ENCODE measurements at places on chromosomes 3 and 15.

DNA sequence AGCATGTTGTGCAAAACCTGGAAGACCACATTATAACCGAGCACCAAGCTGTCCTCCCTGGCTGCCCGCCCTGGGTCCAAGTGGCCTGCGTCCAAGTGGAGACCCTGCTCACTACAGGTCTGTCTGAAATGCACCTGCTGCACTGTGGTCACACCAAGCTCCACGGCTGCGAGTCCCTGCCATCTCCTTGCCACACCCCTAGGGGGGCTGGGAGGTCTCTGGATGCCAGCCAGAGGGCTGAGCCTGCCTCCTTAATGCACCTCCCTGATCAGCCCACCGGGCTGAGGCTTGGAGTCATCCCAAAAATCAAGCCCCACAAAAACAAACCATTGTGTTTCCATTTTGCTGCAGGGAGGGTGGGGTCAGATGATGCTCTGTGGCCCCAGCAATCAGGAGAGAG is 187.1 kb downstream of the MEGF11 start:
- DNase-seq, result no peak

DNA sequence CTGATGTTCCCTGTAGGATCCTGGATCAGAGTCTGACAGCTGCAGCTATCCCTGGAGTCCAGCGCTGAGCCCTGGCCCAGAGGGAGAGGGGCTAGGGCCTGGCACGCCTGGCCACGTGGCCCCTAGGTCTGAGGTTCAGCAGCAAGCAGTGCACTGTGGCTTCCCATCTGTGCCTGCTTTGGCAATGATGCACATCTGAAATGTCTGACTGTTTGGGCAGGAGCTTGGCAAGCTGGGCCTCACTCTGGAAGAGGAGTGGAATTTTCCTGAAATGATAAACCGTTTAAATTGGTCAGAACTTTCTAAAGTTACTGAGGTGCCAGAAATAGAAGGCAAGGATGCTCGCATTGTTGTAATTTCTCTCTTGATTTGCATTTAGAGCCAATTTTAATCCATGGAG is 48.8 kb upstream of the MRPS22 start:
- DNase-seq, result no peak

- no peak for DNase-seq
Measured at GRCh38 chr3:174466471-174467054, 392.6 kb upstream of the NAALADL2 start.

DNA sequence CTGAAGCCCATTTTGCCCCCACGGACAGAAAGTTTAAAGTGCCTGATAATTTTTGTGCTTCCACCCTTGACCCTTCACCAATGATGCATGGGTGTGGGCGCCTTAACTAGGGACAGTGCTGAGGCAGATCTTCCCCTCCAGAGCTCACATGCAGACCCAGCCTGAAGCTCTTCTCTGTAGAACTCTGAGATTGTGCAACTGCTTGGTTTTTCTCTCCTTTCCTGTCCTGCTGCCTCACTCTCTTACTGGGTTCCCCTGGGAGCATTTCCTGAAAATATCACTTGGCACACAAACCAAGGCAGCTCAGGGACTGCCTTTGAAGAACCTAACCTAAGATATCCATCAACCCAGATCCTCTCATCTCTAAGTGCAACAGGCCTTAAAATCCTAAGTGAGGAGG is 220.3 kb upstream of the STT3B start:
- no peak for DNase-seq

- DNase-seq, result no peak
Measured at GRCh38 chr15:85865070-85865684, 70.5 kb upstream of the KLHL25 start.

DNA sequence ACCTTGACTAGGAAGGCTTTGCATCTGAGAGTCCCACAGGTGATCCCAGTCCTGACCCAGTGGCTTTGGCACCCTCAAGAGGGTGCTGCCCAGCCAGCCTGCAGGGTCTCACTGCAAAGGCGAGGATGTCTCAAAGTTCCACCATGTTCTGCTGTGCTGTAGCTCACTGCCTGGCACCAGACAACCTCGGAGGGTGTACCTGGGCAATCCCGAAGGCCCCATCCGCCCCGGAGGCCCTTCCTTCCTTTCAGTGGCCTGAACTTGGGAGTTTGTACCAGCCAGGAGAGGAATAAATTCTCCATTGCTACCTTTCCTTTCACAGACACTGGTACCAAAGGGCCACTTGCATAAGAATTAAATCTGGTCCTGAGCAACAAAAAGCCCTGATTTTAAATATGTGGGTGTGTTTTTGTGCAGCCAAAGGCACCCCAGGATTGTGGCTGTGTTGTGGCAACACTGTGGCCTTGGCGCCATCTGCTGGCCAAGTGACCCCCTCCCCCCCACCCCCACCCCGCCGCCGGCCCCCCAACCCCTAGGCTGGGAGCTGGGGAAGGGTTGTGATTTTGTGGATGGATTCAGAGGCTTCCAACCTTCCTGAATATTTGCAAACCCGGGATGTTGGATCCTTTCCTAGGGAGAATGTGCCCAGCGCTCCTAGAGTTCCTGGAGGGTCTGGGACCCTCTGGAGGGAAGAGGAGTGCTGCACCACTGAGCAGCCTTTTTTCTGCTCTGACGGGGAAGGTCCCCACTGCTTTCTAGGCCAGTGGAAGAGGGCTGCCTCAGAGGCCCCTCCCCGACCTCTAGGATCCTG is 9.7 kb upstream of the PTPN23 start:
- DNase-seq, result no peak

DNA sequence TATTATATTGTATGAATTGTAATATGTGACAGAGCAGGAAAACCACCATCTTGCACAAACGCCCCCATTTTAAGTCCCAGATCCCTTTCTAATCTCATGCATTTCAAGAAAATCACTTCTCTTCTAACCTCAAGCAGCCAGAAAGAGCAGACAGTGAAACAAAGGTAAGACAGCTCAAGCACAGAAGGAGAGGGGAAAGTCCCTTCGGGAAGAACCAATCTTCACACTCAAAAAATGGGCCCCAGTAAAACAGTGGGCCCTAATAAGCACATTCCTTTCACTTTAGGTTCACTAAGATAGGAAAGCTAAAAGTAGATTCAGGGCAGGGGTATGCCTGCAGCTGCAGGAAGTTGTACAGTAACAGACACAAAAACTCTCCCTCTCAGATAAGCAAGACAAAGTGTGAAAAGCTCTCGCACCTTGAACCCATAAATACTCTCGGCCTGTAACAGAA is 1268.7 kb downstream of the SI start:
- no peak for DNase-seq

GRCh38 chr15:67564968-67565345 is 22.5 kb downstream of the MAP2K5 start:
- DNase-seq, result no peak

DNA sequence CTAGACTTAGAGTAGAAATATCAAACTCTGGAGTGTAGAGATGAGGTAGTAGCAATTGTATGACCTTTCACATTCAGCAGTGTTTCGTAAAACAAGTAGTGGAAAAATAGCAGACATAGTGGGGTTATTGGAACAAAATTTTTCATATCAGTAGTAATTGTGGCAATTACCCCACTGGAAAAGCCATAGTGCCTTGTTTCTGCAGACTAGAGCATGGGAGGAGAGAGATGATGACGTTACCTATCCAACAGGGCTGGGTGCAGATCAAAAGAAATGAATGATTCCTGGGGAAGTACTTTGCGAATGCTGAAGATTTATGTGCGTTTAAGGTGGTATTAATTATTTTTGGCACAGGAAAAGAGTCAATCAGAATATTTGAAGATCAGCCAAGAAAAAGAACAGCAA is 147.0 kb upstream of the LRRFIP2 start:
- DNase-seq, result no peak

- no peak for DNase-seq
Measured at GRCh38 chr3:157248590-157249422, 88.9 kb upstream of the CCNL1 start.

- DNase-seq, result no peak
Measured at GRCh38 chr3:42290966-42291714, 25.2 kb upstream of the CCK start.

DNA sequence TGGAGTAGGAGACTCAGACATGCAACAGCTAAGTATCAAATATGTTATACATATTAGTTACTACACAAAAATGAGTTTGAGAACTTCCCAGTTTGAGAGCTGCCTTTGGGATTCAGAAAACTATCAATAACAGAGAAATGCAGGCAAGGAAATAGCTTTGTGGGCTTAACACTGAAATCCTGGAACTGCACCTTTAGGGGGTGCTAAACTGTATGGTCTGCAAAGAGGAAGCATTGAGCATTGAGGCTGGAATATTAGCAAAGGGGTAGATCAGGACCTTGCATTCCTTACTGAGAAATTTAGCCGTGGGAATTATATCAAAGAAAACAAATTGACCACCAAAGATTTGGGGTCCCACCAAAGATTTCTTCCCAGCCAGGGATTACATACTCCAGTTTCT is 580.0 kb downstream of the ZNF385D start:
- no peak for DNase-seq

GRCh38 chr3:72554689-72555088 is 293.6 kb downstream of the SHQ1 start:
- DNase-seq, result no peak

- no peak for DNase-seq
Measured at GRCh38 chr15:95278532-95279245, 1047.3 kb downstream of the MCTP2 start.

GRCh38 chr3:156978481-156978961 is 152.4 kb downstream of the LEKR1 start:
- DNase-seq, result no peak

GRCh38 chr3:69764121-69764741 is 25.0 kb downstream of the MITF start:
- no peak for DNase-seq

DNA sequence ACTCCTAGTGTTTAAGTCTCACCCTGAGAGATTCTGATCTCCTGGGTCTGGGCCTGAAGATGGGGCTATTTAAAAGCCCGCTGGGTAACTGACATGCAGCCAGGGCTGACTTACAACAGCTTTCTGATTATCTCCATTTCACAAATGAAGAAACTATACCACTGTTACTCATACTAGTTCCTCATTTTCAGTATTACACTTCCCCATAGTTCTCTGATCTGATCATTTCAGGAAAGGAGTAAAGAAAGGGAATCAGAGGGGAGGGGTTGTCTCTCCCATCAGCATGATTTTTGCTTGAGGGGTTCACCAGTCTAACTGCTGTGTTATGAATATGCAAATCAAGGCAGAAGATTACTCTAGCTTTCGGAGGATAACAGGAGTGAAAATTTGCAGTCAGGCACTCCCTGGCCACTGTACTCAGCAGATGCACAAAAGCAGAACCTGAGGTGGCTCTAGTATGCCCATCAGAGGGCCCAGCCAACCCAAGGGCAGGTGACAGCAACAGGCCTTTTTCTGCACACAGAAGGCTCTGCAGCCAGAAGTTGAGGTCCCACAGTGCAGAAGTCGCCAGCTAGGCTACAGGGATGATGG is 59.4 kb downstream of the DAPK2 start:
- peak; percentile 29 for DNase-seq

GRCh38 chr3:58419780-58420507 is 13.7 kb downstream of the PDHB start:
- DNase-seq, result no peak

- no peak for DNase-seq
Measured at GRCh38 chr3:161576714-161577510, 80.3 kb downstream of the OTOL1 start.

- no peak for DNase-seq
Measured at GRCh38 chr15:31034152-31034551, 42.7 kb upstream of the MTMR10 start.

DNA sequence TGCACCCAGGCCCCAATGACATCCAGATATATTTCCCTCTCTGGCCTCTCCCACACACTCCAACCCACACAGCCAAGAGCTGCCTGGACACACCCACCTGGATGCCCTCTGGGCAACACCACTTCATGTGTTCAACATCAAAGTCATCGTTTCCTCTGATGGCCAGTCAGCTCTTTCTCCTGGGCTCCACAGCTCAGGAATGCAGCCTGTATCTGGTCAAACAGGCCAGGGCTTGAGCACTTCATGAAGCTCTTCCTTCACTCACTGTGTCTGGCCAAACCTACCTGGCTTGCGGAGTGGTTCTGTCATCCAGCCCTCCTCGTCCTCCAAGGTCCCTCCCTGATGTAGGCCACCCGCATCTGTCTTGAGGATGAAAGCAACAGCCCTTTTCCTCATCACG is 35.8 kb upstream of the SLC6A11 start:
- no peak for DNase-seq

DNA sequence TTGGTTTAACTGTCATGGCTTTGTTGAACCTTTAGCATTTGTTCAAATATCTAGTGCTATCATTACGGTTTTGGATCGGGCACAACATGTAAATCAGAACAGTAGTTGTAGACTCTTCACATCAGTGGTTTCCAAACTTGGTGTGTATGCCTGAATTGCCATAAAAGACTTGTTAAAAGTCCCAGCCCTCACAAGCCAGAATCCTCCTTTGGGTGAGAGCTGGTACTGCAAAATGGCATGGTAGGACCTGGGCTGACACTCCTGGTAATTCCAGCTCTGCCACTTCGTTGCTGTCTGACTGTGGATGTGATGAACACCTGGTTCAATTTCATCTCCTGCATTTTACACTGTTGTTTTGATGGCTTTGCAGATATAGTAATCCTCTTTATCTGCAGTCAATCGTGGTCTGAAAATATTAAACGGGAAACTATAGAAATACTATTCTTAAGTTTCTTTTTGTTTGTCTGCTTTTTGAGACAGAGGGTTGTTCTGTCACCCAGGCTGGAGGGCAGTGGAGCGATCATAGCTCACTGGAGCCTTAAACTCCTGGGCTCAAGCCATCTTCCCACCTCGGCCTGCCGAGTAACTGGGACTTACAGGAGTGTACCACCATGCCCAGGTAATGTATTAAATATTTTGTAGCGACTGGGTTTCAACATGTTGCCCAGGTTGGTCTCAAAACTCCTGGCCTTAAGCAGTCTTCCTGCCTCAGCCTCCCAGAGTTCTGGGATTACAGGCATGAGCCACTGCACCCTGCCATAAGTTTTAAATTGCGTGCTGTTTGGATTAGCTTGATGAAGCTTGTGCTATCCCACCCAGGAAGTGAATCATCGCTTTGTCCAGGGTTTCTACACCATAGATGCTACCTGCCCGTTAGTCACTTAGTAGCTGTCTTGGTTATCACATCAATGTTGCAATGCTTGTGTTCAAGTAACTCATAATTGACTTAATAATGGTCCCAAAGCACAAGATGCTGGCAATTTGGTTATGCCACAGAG is 61.6 kb downstream of the RAB7A start:
- no peak for DNase-seq

GRCh38 chr15:38589502-38589901 is 24.9 kb upstream of the RASGRP1 start:
- DNase-seq, result no peak
